GM23248 (cell line): ENCODE measurements at places on chromosomes 16 and 17.

GRCh38 chr17:78611607-78612006 lies 34.4 kb upstream of the DNAH17 start:
- no peak for DNase-seq

DNA sequence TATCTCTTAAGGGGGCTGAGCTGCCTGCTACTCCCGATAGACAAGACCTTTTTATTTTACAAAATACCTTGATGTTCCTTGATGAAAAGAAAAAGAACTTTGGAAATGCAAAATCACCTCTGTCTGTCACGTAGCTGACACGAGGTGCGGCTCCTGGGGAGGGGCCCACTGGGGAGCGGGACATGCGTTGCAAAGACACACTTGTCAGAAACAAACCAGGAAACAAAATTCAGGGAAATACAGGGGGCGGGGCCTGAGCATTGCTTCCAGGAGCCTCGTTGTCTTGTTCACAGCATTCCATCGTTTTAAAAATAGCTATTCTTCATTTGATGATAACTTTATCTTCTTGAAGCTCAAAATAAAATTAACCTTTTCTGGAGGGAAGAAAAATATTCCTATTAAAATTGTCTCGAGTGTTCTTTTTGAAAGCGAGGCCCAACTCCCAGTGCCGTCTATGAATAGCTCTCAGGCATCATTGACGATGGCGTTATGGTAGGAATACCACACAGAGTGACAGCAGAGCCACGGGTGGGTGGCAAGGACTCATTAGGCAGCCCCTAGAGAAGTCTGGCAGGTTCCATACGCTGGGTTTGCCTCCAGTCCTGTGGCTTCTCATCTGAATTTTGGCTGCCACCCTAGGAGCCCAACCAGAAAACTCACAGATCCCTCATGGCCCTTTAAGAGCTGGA lies 286.9 kb downstream of the CPPED1 start:
- no peak for DNase-seq

DNA sequence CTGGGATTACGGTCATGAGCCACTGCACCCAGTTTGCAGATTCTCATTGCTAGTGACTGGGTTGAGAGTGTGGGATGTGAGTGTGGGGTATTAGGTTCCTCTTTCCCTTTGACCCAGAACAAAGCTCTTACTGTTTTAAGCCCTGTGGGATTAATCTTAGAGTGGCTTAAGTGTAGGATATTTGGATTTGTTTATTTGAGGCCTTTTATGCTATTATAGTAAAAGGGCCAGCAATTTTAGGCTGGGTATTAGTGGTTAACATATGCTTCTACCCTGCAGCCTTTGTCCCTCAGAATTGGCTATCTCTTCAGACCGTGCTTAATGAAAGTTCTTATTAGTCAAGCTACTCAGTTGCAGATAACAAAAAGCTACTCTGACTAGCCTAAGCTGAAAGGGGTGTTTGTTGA lies 3.2 kb downstream of the SGF29 start:
- DNase-seq = no peak

DNA sequence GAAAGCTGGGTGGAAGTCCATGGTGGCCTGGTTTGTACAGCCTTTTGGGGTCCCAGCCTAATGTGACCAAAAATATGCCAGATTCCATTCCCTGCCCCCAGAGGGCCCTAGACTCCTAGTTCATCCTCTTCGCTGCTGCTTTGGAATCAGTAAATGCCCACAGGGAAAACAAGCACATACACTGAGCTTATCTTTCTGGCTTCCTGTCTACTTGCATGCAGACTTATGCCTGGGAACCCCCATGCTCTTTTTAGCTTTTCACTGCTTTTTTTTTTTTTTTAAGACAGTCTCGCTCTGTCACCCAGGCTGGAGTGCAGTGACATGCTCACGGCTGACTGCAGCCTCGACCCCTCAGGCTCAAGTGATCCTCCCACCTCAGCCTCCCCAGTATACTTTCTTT lies 6.2 kb upstream of the CD300LG start:
- no peak for DNase-seq

- no peak for DNase-seq
These were observed 9.3 kb upstream of the METRNL start for GRCh38 chr17:83069931-83070742.

DNA sequence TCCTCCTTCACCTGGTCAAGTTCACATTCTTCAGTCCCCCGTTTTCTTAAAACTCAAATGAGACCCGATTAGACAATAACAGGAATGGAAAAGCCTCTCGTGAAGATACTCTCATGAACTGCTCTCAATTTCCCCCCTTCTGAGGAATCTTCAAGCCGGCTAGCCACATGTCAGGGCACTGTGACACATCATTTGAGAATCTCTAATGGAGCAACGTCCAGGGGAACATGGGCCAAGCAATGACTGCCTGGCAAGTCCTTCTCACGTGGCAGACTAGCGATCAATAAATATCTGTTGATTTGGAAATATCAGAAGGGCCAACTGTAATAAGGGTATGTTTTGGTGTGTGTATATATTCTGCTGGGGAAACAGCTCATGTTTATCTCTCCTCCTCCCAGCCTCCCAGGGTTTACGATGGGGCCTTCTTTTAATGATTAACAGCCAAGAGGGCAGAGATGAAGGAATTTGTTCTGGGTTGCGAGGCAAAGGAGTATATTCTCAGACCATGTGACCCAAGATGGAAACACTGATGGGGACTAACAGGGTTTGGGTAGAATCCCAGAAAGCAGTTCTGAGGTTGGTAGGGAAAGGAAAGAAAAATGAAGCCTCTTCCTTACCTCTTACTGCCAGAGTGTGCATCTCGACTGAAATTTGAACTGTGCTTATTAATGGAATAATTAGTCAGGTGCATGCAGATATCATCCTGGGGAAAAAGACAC lies 21.4 kb downstream of the TTLL6 start:
- DNase-seq = peak; percentile 94

- DNase-seq = no peak
These were observed 22.8 kb upstream of the WFDC1 start for GRCh38 chr16:84271866-84272265.

GRCh38 chr17:78878871-78879527 lies 24.0 kb downstream of the CEP295NL start:
- DNase-seq = peak; percentile 26

GRCh38 chr16:84823484-84823883 lies 3.7 kb downstream of the CRISPLD2 start:
- DNase-seq = peak; percentile 80

DNA sequence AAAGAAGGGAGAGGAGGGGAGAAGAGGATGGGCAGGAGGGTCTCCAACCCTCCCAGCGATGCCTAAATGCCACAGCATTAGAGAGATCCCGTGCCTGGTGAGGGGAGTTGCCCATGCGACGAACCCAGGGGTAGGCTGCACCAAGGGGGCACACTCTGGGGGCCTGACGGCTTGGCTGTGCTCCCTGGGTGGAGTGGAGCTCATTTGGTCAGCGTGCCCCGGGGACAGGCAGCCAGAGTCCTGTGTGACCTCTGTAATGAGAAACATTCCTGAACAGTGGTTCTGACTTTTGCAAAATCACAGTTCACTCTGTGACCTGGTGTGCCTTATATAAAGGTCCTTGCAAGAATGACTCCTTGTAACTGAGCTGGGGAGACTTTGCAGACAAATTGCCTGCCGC lies 205.0 kb upstream of the N4BP1 start:
- DNase-seq = no peak

GRCh38 chr17:71461498-71462169 lies 659.2 kb upstream of the SOX9 start:
- no peak for DNase-seq

- peak; percentile 79 for DNase-seq
These were observed 381.6 kb upstream of the ASIC2 start for GRCh38 chr17:33674685-33675084.

GRCh38 chr17:42502091-42502490 lies 34.0 kb upstream of the NAGLU start:
- DNase-seq = no peak

GRCh38 chr17:35468475-35468874 lies 19.9 kb upstream of the SLFN13 start:
- DNase-seq = no peak

DNA sequence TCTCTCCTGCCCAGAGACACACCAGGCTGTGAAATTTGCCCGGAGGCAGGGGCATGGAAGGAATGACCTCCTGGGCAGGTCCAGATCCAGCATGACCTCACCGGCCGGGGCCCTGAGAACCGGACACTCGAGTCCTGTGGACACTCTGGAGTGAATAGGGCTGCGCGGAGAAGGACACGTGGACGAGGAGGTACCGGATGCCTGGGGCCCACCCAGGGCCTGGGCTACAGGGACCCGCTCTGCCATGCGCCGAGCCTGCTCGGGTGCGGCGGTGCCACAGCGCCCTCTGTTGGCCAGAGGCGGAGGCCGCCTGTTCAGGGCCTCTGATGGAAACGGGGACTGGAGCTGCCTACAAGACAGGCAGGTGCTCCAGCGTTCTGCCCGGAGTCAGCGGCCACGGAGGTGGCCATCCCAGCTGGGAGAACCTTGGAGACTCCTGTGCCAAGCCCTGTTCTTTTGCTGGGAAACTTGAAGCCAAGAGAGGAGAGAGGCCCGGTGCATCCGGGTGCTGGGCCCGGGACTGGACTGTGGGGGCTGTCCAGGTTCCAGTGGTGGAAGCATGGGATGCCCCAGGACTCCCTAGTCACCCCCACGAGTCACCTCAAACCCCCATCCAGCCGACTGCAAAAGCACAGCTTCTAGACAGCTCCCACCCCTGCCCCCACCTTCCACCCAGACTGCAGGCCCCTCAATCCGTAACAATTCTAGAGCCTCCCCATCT lies 19.3 kb upstream of the NXPH3 start:
- DNase-seq = peak; percentile 73

DNA sequence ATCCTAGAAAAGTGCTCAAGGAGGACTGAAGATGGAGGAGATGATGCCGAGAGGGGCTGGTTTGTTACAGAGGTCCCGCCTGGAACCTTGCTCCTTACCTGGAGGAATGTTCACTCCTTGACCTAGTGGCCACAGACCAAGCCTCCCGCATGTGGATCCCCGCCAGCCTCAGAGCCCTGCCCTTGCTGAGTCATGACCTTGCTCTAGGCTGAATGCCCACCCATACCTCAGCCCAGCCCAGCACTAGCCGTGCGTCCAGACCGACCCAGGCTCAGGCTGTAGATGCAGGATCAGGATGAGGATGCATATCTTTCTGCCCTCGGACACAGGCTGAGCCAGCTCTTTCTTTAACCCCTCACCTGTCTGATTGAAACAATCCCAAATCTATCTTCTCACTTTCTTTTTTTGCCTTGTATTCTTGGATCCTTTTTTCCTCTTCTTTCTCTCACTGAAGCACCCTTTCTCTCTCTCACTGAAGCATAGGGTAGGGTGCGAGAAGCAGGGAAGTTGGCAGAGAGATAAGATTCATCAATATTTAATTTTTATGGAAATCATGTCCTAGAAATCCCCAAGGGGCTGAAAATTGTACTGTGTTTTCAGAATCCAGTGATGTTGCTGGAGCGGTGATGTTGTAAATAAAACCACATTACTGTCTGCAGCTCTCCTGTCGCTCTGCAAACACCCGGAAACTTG lies 34.9 kb downstream of the WSCD1 start:
- DNase-seq = no peak

- DNase-seq = no peak
These were observed 746 bp upstream of the POLG2 start for GRCh38 chr17:64497565-64498035.

GRCh38 chr16:49060728-49061127 lies 220.9 kb downstream of the CBLN1 start:
- DNase-seq = no peak

- DNase-seq = peak; percentile 31
These were observed 6.7 kb upstream of the GOSR2 start for GRCh38 chr17:46916211-46916610.

GRCh38 chr16:74923766-74924460 lies 61.0 kb downstream of the WDR59 start:
- DNase-seq = no peak

DNA sequence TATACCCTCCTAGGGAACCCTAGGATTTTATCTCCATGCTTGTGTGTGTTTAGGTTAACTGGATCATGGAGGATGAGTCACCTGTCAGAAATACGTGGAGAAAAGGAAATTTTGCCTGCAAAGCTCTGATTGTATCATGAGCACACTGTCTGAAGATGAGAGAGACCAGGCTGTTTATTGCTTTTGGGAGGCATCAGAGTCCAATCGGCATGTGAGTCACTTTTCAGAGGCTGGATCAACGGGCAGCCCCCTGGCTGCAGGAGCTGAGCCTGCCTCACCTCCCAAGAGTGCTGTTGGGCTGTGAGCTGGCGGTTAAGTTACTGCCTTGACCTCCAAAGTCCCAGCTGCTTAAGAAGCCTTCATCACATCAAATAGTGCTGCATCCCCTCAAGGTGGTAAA lies 41.5 kb upstream of the MED9 start:
- peak; percentile 94 for DNase-seq

- no peak for DNase-seq
These were observed 252.3 kb downstream of the SHISA9 start for GRCh38 chr16:13153696-13154095.

DNA sequence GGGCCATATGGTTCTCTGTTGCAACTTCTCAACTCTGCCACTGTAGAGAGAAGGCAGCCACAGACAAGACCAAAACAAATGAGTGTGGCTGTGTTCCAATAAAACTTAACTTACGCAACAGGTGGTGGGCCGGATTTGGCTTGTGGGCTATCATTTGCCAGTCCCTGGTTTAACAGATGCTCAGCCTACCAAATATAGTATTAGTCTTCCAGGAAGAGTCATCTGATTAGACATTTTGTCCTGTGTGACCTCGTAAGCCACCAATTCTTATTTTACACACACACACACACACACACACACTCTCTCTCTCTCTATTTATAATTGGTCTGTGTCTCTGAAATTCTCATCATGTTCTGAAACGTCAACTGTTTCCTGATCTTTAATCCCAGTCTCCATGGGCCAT lies 245.9 kb downstream of the XYLT1 start:
- DNase-seq = peak; percentile 78

- no peak for DNase-seq
These were observed 9.1 kb downstream of the CHST6 start for GRCh38 chr16:75486014-75486675.

DNA sequence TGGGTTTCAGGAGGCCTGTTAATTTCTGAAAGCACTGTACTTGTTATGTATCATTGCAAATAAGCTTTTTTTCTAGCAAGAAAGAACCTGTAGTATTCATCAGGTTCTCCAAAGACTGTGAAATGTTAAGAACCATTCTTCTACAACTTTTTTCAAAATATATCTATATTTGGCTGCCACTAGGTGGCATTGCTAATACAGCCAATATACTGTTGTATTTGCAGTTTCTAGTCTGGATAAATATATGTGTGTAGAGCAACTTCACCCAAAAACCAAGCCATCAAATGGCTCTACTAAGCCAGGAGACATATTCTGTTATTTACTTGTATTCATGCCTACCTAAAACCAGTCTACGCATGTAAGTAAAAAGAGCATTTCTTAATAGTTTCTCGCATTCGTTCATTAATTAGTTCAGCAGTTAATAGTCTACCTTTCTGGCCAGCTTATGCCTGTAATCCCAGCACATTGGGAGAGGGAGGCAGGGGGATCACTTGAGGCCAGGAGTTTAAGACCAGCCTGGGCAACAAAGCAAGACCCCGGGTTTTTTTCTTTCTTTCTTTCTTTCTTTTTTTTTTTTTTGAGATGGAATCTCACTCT lies 39.5 kb downstream of the VMP1 start:
- peak; percentile 78 for DNase-seq

DNA sequence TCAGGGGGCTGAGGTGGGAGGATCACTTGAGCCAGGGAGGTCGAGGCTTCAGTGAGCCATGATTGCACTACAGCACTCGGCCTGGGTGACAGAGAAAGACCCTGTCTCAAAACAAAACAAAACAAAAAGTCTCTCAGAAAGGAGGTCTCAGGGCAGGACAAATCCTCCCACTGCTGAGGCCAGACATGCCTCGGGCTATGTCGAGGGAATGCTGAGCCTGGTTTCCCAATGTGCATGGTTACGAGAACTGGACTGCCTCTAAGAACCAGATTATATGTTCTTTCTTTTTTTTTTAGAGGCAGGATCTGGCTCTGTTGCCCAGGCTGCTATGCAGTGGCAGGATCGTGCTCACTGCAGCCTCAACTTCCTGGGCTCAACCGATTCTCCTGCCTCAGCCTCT lies 27.6 kb downstream of the TRAP1 start:
- peak; percentile 28 for DNase-seq
